ENCODE measurements at places on chromosomes 7 and 10. TPM values are rescaled to one million over a fixed set of nuclear protein-coding genes. Genes with fewer than 3 reads are reported as not detected.

GRCh38 chr10:79979310-79979975 lies 30.5 kb upstream of the SFTPD start:
- DNase-seq = no peak

DNA sequence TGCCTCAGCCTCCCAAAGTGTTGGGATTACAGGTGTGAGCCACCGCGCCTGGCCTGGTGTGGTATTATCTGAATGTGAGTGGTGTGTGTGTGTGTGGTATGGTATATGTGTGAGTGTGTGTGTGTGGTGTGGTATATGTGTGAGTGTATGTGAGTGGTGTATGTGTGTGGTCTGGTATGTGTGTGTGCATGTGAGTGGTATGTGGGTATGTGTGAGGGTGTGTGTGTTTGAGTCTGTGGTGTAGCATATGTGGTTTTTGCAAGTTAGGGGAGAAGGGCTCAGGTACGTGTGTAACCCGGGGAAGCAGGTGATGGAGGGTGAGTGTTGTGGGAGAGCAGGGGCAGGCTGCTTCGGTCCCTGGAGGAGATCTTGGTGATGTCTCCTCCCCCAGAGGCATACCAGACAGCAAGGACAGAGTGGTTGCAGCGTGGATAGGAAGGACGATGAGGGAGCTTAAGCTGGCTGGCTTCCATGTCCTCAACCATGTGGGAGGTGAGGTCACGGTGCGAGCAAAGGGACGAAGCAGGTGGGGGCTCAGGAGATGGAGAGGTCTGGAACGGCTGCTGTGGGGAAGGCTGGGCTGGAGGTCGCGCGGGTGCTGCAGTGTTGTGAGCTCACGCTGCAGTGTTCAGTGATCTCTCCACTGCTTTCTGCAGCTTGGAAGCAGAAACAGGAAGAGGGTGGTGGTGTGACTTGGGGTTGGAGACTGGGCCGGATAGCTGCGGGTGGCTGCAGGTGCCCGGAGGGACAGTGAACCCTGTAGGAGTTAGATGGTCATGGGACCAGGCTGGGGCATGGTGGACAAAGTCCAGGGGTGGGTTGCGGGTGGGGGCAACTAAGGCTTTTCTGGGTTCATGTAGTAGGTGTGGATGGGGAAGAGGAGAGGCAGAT lies 5.0 kb downstream of the ZYX start:
- DNase-seq = no peak

Gene ZC3HAV1L
- 34.8 TPM for total RNA-seq

Gene STEAP2
- total RNA-seq = 10.4 TPM

Gene GSTO2
- 3.3 TPM for total RNA-seq

DNA sequence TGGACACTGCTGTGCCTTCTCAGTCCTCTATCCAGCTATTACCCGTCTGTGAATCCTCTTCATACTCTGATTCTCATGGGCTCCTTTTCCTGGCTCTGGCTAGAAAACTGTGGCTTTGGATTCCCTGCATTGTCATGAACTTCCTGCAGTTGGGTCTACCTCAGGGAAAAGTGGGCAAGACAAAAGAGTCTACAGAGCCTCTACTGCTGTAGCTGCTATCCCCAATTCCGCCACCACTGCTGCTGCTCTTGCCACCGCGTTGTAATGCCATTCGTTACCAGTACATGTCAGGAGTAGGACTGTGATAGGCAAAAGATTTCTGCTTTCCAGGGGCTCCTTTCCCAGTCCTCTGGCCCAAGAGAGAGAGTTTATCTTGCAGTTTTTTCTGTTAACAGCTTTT lies 23.9 kb upstream of the PPP1R17 start:
- DNase-seq = no peak

Data from PC-9 (cell line).